Activated T-cell treated with anti-CD3 and anti-CD28 coated beads, Interleukin-2, amount 50 U/mL, for 24 hours (primary cell): ENCODE measurements at places on chromosomes 1 and 21.

- DNase-seq, result no peak
Observed at GRCh38 chr1:77014073-77014788, 147.0 kb downstream of the ST6GALNAC5 start.

GRCh38 chr1:39654291-39654690 is 14.8 kb upstream of the HEYL start:
- DNase-seq, result no peak

GRCh38 chr1:8701794-8702471 is 115.5 kb downstream of the RERE start:
- no peak for DNase-seq

DNA sequence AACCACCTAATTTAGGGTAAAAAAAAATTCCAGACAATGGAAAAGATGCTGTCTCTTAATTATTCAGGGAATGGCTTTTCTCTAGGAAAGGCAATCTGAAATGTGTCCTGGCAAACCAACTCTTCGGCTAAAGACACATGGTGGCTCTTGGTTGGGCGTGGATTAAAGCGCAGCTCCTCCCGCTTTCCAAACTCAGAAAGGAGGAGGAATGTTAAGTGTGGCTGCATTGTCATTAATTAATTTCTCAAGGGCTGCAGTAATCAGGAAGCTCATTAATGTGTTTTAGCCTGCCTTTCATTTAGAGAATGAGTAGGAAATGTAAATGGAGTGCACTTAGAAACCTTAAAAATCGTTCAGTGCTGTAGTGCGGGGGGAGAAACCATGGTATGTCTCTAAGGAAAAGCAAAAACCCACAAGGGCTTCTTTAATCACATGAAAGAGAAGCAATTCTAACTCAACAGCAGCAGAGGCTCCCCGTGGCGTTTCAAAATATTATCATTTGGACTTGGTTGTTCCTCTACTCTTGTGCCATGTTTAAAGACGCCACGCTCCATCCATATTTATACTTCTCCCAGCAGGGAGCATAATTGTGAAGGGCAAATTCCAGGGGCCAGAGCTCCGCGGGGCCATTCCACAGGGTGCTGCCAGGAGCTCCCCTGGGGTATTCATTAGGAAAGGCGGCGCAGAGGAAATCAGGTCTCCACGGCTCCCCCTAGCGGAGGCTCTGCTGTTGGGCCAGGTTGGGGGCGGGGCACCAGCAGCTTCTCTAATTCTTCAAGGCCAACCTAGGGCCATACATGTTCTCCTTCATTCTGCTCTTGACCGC is 91.9 kb upstream of the SSX2IP start:
- DNase-seq, result peak; percentile 91

DNA sequence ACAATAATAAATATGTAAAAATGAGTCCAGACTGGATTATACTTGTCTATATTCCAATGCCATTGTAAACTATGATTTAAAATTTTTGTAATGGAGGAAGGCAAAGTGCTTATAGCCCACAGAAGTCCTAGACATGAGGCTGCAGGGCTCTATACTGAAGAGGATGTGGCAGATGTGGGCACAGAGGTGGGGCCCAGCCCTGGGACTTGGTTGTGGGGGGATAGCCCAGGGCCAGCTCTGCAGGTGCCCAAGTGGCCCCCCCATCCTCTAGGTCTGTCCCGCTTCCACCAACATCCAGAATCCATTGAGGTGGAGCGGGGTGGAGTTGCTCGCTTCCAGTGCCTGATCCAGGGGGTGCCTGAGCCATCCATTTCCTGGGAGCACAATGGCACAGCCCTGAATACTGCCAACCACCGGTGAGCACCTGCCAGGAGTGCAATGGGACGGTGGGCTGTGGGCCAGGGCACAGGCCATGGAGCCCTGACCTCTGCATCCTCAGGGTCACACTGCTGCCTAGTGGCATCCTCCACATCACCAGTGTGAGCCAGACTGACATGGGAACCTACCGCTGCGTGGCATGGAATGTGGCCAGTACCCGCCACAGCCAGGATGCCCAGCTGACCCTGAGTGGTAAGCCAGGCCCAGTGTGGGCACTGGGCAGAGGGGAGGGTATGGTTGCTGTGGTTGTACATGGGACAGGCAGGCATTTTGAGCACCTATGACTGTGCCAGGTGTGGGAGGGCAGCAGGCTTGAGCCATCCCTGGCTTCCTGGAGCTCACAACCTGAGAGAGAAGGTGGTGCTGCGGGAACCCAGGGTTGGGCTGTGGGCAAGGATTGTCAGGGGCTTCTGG is 21.0 kb downstream of the SLC27A3 start:
- DNase-seq, result no peak

DNA sequence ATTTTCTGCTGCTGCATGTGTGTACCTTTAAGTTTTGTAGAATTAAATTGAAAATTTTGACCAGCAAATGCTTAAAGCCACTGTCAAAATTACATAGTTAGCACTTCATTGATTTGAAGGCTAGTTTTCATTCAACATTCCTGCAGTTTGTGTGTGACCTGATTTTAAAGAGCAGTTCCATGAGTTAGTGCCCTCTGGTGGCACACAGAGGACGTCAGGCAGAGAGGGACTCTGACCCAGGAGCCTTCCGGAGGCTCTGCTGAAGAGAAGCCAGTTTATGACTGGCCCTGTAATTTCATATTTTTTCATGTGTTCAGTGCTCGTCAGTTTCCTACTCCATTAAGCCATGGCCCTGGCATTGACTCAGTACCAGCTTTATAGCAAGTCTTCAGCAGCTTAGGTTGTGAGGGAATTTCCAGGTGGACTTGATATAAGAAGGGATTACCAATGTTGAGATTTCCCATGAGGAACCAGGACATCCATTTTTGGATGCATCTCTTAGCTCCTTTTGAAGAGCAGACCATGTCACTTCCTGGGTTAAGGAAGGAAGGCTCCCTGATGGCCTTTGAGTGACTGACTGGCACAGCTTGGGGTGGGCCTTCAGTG is 104.7 kb downstream of the CAMTA1 start:
- peak; percentile 40 for DNase-seq

- no peak for DNase-seq
Observed at GRCh38 chr21:37528150-37528937, 161.8 kb downstream of the DYRK1A start.

- no peak for DNase-seq
Observed at GRCh38 chr1:235951661-235952060, 85.0 kb upstream of the LYST start.

DNA sequence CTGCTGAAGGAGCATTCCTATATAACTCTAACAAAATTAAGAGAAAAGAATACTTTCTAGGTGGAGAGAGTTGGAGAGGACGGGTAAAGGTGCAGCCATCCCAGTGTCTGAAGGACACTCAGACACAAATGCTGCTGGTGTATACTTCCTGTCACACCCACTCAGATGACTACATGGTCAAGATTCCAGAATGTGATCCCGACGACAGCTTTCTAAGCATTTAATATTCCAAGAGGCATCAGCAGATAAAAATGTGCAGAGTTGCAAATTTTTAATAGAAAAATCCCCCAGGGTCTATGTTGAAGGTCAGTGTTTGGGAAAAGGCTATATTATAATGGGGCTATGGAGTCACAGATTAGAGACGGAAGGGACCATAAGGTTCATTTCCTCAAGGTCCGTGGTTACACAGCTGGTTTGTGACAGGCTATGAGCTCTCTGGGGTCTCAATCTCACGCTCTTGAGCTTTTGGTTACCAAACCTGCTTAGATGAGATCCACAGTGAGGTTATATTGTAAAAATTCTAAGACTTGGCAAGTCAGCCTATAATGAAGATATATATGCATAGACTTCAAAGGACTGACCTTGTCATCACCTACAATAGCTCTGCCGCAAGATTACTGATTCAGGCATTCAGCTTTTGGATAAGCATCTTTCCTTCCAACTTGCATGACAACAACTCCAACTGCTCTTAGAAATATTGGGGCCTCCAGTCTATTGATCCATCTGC is 35.1 kb downstream of the ZNF281 start:
- DNase-seq, result no peak

- no peak for DNase-seq
Observed at GRCh38 chr1:162081316-162081715, 11.8 kb downstream of the NOS1AP start.

GRCh38 chr1:196128835-196129234 is 479.4 kb downstream of the KCNT2 start:
- DNase-seq, result no peak

DNA sequence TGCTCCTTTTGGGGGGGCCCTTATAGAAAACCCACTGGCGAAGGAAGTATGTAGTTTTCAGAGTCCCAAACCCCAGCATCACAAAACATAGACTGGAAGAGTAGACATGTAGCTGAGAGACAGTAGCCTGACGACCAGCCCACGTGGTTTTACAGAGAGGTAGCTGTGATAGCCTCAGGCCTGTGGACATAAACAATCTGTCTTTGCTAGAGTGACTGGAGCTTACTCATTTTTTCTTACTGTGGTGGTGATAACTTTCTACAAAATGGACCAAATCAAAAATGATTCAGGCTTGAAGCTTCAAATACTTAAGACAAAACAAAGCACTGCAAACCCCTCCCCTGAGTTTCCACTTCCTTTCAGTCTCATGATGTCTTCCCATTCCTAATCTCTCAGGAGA is 497.0 kb downstream of the RWDD3 start:
- DNase-seq, result no peak

DNA sequence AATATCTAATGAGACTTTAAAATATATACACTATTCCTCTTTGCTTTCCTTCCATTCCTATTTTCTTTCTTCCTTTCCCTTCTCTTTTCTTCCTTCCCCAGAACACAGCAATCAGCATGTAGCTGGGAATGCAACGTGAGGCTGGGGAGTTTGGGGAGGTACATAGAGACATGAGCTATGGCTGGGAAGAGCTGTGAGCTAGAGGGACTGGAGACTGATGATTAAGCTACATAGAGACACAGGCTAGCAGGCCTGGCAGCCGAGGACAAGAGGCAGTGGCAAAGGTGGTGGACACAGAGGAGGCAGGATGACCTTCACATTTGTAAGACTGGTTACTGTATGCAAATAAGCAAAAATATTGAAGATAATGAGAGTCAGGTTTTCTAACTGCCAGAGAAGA is 7.5 kb downstream of the LPAR3 start:
- DNase-seq, result no peak

GRCh38 chr1:172642970-172643369 is 15.9 kb upstream of the FASLG start:
- DNase-seq, result no peak

GRCh38 chr1:89855413-89856123 is 34.7 kb downstream of the LRRC8D start:
- no peak for DNase-seq

DNA sequence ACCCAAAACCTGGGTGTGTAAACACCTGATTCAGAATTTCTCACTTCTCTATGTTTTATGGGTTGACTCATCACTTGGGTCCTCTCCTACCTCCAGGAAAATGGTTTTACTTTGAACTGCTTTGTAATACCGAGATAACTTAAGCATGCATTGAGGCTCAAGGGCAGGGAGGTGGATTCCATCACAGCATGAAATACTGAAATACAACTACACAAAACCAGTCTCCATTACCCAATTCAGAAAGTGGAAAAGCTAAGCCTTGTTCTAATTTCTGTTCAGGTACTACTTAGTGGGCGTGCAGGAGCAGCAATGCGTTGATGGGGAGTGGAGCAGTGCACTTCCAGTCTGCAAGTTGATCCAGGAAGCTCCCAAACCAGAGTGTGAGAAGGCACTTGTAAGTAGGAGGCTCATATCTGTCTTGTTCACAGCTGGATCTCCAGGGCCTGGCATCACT is 6.1 kb upstream of the C4BPA start:
- peak; percentile 59 for DNase-seq

DNA sequence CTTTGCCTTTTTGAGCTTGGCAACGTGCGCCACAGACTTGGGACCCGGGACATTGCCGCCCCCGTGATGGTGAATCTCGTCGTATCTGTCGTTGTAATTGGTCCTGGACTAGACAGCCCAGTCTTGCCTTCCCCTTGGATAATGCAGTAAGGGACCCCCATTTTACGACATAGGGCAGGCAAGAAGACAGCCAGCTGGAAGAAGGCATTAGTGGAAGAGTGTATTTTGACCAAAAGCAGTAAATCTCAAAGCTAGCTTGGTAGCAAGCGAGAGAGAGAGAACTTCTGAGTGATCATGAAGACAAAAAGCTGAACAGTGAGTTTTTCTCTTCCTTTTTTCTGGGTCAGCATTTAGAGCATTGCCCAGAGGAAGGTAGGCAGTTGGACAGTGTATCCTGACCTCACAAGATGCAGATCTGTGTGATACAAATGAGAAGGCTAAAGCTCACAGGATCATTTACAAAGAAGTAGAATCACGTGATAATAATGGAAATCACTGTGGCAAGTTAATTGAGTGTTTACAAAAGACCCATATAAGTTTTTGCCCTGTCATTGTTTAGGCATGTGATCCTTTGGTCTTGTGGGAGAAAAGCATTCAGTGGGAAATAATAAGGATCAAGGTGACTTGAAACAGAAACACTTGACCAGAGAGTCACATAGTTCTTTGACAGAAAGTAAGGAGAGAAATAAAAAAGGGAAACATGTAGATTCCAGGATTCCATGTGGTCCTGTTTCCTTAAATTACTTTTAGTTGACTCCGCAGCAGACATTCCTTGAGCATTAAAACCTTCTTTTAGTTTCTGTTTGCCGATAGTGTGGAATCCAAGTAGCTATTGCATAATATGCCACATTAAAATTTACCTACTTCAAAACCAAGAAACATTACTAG is 66.3 kb downstream of the CNST start:
- no peak for DNase-seq

DNA sequence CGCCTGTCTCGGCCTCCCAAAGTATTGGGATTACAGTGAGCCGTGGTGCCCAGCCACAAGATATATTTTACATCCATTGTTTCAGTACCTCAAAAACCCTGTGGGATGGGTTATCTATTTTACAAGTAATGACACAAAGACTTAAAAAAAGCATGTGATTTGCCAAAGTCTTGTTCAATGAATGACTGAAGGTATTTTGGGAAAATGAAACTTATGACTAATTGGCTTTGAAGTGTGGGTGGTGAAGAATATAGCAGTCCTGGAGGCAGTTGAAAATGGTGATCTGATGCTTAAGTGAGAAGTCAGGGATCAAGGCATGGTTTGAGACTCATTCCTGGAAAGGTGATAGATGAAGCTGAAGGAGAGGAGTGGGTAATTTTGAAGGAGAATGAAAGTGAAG is 3.0 kb downstream of the SWT1 start:
- DNase-seq, result no peak

GRCh38 chr1:7378346-7379130 is 392.6 kb upstream of the VAMP3 start:
- no peak for DNase-seq

GRCh38 chr1:227918736-227919135 is 29.0 kb downstream of the WNT9A start:
- DNase-seq, result no peak

- no peak for DNase-seq
Observed at GRCh38 chr1:63772201-63772600, 1.6 kb upstream of the ROR1 start.

GRCh38 chr1:208510192-208510952 is 266.2 kb upstream of the PLXNA2 start:
- DNase-seq, result no peak

GRCh38 chr1:45015683-45016082 is 3.6 kb downstream of the UROD start:
- DNase-seq, result no peak

DNA sequence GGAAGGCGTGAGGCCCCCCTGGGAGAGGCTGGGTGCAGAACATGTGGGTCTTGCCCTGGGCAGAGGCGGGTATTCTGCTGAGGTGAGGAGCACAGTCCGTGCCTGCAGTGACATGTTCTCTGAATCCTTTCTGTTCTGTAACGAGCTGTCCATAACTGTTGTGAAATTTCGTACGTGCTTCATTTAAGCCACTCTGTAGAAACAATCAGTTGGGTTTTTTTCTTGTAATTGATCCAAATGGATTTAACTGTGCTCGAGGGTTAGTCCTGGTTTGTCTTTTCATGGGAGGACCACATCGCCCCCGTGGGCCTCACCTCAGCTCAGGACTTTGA is 45.4 kb upstream of the DIP2A start:
- no peak for DNase-seq

GRCh38 chr1:241551759-241552638 is 19.8 kb downstream of the KMO start:
- DNase-seq, result peak; percentile 41
